HS-27A (cell line): ENCODE measurements at places on chromosomes 7 and 10.

DNA sequence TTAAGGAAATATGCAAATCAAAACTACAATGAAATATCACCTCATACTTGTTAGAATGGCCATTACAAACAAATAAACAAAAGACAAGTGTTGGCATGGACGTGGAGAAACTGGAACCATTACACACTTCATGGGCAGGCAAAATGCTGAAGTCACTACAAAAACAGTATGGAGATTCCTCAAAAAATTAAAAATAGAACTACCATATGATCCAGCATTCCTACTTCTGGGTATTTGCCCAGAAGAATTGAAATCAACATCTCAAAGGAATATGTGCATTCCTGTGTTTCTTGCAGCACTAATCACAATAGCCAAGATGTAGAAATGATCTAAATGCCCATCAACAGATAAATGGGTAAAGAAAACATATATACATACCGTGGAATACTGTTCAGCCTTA lies 83.6 kb downstream of the NRCAM start:
- DNase-seq = no peak

DNA sequence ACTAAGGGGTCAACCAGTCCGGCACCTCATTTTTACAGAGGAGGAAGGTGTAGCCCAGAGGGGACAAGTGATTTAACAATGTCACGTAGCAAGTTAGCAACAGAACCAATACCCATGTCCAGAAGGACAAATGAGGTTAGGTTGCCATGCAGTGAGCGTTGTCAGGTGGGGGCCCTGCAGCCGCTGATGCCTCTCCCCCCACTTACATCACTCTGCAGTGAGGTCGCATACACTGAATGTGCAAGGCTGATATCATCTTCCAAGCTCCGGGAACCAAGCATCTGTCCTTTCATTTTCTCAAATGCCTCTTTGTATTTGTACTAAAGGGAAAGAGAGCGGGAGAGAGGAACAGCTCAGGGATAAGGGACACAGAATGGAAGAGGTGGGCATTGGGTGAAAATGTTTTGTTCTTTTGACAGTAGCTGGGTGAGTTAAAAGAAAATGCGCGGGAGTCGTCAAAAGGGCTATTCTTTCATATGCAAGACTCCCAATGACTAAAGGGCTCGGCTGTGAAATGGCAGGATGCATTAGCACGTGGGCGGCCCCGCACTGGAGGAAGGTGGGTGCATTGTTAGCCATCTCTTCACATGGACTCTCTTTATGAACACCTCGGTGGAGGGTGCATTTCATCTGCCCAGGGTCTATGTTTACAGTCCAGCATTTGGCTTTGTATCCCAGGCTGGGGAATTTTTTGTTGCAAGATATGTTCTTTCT lies 49.7 kb downstream of the NRAP start:
- DNase-seq = no peak

GRCh38 chr7:73340514-73340913 lies 12.6 kb downstream of the FKBP6 start:
- DNase-seq = no peak

DNA sequence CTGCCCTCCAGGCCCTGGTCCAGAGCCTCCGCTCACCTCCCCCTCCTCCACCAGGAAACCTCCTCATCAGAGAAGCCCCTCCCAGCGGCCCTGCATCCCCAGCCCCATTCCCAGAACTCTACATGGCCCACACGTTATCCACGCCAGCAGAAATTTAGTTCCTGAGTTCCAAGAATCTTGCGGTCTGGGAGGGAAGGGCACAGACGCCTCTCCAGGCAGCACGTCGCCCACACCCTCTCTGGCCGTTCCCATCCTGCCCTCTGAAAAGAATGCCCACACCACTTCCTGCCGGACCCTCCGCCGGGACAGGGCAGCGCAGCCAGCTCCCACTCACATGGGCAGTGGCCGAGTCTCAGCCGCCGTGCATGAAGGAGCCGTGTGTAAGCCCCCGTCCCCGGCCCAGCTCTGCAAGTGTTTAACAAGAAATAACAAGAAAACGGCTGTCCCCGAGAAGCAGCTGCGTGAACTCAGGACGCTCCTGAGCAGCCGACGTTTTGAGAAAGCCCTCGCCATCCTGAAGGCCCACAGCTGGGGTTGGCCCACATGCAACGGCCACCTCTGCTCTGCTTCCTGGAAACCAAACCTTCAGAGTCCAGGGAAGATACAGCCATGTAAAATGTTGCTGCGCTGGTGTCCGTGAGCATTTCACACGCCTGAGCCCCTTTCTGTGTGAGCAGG lies 17.4 kb downstream of the ADGRA1 start:
- no peak for DNase-seq

GRCh38 chr10:45353186-45353585 lies 20.8 kb upstream of the ALOX5 start:
- DNase-seq = no peak

- DNase-seq = no peak
Measured at GRCh38 chr7:134835463-134835823, 56.0 kb downstream of the CALD1 start.

DNA sequence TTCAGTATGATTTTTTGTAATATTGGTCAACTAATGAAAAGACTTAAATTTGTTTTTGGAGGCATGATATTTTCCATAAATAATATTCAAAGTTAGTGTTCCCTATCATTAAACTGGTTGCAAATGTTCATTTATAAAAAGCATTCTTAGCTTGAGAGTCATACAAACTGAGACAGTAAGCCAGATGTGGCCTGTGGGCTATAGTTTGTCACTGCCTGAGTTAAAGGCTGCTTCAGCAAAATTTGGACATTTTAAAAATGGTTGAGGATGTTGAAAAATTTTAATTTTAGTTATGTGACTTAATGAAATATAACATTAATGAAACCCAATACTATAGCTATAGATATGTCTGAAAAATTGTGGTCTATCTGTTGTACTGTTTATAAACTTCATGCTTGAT lies 180.2 kb upstream of the CACNA2D1 start:
- DNase-seq = no peak

- DNase-seq = no peak
Measured at GRCh38 chr7:139294241-139294640, 46.9 kb upstream of the FMC1 start.

GRCh38 chr7:116782177-116782711 lies 80.1 kb upstream of the CAPZA2 start:
- DNase-seq = no peak

DNA sequence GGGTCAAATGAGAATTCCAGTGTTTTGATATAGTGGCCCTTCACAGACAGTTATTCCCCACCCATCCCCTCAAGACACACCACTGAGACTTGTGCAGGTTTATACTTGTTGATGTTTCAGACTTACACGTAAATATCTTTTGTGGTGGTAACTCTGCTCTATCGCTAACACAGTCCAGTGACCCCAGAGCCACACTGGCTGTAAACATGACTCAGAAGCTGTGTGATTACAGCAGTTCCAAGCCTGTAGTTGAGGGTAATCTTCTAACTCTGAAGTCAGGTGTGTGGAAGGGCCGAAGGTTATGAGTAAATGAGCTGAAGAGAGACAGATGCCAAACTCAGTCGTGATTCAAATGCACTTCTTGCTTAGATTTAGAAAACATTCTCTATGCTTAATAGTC lies 19.4 kb downstream of the NOBOX start:
- no peak for DNase-seq

DNA sequence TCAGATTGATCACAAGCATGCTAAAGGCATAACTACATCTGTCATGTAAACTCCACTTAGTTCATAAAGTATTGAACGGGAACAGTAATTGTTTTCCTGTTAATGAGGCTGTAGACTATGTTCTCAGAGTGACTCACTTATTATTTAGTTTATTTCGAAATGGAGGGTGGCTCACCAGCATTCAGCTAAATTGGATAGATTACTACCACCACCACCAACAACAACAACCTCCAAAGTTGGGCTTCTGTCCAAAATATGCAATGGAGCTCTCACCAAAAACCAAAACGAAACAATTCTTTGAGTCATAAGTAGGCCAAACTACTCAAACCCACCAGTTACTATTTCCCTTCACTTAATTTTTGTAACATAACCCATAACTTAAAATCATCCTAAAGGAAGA lies 127.9 kb upstream of the NRBF2 start:
- DNase-seq = peak; percentile 5

GRCh38 chr7:1364906-1365570 lies 94.2 kb downstream of the MICALL2 start:
- DNase-seq = no peak

DNA sequence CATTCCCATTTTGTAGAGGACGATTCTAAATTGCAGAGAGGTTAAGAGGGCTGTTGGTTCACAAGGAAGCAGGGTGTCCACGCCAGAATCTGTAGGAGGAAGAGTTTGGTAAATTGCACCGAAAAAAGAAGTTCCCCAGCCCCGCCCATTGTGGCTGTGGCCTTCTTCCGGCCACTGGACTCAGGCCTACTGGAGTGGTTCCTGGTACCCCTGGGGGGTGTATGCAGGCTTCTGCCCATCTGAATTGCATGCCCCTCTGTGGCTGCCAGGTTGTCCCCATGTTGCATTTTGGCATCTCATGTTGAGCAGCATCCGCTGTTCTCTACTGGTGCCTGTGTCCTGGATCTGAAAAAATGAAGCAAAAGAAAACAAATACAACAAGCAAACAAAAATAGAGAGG lies 234.2 kb downstream of the WDR11 start:
- DNase-seq = no peak

DNA sequence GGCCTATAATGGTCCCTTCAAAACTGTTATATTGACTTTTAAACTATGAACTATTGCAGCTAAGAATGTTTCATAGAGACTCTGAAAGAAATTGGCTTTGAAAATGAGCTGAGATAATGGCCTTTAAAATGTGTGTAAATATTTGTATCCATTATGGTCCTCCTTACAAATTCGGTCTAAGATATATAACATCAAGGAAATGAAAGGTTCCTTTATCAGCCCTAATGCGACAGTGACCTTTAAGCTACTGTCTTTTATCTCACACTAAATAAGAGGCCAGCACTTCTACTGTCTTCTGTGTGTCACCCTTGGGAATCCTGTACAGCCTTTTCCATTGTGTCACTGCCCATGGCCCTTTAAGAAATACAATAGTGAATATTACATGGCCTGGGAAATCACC lies 19.5 kb downstream of the COL28A1 start:
- no peak for DNase-seq

DNA sequence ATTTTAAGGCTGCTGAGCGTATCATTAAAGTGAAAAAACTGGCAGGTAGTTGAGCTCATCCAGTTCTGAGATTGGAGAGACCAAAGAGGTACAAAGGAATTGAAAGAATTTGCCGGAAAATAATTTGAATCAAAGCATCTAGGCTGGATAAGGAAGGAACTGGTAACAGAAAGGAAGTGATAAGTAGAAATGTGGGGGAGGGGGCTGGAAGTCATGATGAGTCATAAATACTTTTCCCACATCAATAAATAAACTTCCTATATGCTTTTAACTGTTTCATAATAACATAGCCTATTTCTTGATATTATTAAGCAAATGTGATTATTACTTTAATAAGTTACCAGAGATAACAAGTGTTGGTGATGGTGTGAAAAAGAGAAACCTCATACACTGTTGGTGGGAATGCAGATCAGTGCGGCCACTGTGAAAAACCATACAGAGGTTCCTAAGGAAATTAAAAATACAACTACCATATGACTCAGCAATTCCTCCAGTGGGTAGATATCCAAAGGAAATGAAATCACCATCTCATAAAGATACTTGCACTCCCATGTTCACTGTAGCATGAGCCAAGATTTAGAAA lies 27.0 kb downstream of the ZNF438 start:
- DNase-seq = no peak

DNA sequence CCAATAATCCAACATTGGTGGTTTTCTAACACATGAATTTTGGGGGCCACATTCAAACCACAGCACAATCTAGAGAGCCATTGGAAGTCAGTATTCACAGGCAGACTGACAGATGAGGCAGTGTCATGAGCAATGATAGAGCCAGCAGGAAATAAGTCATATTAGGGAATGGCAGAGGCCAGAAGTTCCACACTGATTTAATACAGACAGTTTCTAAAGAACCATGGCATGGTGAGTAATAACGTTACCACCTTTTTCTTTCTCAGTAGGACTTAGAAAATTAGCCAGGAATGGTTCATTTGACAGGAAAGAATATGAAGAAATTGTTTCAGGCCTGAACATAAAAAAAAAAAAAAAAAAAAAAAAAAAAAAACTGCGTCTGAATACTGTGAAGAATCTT lies 210.3 kb downstream of the GPAM start:
- DNase-seq = no peak

DNA sequence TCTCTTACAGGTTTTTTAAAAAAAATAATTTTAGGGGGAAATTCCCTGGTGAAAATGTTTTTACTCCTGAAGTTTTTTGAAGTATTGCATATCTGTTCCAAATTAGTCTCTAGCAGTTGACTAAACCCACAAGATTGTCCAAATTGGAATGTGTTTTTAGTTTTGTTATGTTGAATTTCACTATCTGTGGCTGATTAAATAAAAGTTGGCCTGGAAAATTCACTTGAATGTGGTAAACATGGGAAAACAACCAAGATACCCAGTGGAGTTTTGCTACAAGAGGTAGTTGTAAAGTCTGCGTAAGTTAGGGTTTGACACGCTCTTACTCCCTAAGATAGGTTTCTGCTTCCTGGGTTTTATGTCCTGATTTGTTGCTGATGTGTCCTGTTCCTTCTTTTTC lies 3.3 kb downstream of the TSGA13 start:
- DNase-seq = no peak

DNA sequence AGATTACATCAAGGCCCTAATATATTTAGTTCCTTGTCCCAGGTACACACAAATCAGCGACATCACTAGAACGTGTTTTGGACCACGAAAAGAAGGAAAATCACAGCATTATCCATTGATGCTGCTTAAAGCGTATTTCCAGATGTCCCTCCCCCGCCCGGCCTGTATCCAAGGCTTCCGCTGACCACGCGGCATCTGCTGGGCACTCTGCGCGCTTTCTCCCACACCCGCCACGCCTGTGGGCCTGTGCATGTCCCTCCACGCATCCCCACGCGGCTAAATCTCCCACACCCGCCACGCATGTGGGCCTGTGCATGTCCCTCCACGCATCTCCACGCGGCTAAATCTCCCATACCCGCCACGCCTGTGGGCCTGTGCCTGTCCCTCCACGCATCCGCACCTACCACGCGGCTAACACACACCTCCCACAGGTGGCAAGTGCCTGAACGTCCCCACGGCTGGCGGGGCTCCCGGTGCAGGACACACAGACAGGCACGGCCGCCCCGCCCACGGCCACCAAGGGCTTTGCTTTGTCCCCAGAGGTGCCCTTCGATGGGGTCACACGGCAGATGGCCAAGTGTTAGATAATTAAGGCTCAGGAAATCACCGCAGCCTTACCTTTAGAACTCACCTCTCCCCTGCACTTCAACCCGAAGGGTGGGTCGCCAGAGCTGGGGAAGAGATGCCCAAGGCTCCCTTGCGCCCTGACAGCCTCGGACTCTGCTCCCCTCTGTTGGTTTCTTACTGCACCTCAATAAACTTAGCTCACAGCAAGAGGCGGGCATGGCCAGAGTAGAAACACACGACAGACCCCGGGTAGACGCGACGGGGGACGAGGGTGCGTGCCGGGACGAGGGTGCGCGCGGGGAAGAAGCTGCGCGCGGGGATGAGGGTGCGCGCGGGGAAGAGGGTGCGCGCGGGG lies 49.5 kb downstream of the DIP2C start:
- no peak for DNase-seq
